Muscle of arm (tissue), 14 donors: ENCODE measurements at places on chromosomes 4 and X. TPM values are rescaled to one million over a fixed set of nuclear protein-coding genes. Genes with fewer than 3 reads are reported as not detected.

- no peak for DNase-seq
Observed at GRCh38 chr4:152419809-152420208, 116.1 kb downstream of the FBXW7 start.

GRCh38 chr4:128661479-128661878 lies 148.0 kb upstream of the JADE1 start:
- DNase-seq: no peak

LDOC1 gene
- polyA plus RNA-seq: not detected

CC2D2A gene
- polyA plus RNA-seq: 17.2 TPM

DNA sequence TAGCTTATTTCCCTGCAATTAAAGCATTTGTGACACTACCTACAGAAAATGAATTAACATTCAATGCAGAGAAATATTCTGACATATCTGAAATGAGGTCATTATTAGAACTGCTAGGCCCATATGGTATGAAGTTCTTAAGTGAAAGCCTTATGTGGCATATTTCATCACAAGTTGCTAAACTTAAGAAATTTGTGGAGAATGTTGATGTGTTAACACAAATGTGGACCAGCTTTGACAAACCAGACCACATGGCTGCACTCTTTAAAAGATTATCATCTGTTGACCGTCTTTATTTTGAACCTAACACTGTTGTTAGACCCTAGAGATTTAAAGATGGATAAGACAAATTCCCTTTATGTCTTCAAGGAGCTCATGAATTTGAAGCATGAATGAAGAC lies 1024.1 kb downstream of the RPA4 start:
- no peak for DNase-seq

FRMPD4 gene
- 0.52 TPM for polyA plus RNA-seq

NIPAL1 gene
- 3.5 TPM for polyA plus RNA-seq

DNA sequence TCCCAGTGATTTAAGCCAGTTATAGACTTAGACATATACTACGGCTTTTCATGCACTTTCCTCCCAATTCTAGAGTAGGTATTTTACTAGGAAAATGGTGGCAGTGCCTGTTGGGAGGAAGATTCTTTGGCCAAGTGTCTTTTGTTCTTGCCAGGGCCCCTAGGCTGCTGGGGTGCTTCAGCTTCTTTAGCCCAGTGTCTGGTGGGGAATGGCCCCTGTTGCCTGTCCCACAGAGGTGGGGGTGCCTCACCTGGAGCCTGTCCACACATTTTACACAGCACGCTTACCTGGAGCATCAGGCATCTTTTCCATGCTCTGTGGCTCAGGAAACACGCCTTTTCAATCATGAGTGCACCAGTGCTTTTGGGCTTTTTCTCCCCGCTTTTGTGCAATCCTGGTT lies 33.2 kb upstream of the MSANTD1 start:
- DNase-seq: no peak

GRCh38 chrX:106726485-106727437 lies at the start of gene RNF128:
RNF128 (plus strand) TSS chrX:106726701; CDS start chrX:106726914, 213 bp downstream.
- DNase-seq: no peak

- peak; percentile 88 for DNase-seq
Observed at GRCh38 chr4:27398631-27399310, 538.1 kb downstream of the STIM2 start.

PSAPL1 gene
- polyA plus RNA-seq: not detected

PAGE2 gene
- polyA plus RNA-seq: not detected

- DNase-seq: no peak
Observed at GRCh38 chr4:43332052-43332425, 439.5 kb downstream of the GRXCR1 start.

SLC16A2 gene
- 54.3 TPM for polyA plus RNA-seq
